Stimulated activated CD4-positive, alpha-beta T cell treated with anti-CD3 and anti-CD28 coated beads, Interleukin-12 subunit alpha, Interleukin-12 subunit beta, amount 100 ng/mL, for 24 hours (primary cell): ENCODE measurements at places on chromosomes 12 and 14.

DNA sequence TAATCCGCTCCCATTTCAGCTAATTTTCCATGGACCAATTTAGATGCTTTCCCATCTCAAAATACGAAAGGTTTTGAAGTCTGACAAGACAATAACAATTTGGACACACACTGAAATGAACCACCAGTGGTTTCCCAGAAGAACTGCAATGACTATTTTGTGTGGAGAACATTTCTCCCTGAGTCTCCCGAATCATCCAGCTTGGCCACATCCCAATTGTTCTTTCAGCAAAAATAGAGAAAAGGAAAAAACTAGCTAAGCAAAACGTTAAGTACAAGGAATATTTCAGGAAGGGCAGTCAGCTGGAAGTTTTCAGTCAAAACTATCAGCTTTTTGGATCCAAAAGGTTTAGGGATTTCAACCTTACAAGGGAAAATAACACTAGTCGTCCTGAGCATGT, 390.6 kb downstream of the KCNH5 start:
- no peak for DNase-seq

DNA sequence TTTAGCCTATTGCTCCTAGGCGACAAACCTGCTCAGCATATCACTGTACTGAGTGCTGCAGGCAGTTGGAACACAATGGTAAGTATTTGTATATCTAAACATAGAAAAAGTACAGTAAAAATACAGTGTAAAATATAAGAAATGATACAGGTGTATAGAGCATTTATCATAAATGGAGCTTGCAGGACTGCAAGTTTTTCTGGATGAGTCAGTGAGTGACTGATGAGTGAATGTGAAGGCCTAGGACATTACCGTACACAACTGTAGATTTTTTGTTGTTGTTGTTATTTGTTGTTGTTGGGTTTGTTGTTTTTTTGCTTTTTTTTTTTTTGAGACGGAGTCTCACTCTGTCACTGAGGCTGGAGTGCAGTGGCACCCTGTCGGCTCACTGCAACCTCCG, 33.4 kb downstream of the PNMA1 start:
- no peak for DNase-seq

DNA sequence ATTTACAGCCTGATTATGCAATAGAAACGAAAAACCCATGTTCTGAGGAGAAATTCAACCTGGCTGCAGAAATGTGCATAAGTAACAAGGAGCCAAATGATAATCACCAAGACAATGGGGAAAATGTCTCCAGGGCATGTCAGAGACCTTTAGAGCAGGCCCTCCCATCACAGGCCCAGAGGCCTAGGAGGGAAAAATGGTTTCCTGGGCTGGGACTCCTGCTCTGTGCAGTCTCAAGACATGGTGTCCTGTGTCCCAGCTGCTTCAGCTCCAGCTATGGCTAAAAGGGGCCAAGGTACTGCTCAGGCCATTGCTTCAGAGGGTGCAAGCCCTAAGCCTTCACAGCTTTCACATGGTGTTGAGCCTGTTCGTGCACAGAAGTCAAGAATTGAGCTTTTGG, 156.0 kb downstream of the SLC35F4 start:
- DNase-seq, result no peak

DNA sequence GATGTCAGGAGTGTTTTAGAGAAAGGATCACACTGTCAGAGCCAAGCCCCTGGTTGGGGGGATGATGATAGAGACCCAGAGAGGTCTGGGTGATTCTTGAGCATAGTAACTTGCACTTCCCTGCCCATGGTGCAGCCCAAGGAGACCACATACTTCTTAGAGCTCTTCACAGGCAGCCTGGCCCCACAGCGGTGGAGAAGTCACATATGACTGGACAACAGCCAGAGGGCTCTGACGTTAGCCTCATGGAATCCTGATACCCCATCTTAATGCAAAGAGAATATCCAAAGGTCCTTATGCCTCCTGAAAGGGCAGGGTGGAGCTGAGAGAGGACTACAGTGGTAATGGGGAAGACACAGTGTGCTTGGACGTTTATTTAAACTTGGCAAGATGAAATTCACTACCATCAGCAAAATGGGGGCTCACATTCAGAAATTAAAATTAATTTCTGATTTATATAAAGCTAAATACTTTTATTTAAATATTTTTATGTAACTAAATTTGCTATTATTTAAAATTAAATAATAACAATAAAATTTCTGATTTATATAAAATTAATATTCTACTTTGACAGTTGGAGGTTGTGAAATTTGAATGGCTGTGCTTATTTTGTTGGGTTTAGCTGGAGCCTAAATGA, 131.3 kb downstream of the KTN1 start:
- DNase-seq, result no peak

DNA sequence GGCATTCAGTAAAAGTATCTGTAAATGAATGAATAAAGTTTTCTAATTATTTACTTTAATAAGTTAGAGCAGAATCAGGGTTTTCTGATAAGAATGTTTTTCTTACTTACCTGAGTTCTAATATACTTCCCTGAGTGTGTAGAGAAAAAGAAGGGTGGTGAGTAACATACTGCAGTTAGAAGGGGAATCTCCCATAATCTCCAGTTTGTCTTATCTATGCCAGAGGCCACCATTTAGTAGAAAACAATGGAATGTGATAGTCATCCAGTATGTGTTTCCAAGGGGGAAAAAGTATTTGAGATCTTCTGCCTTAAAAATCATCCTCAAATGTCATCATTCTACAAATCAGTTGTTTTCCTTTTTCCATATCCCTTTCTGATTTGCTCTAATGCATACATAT, 56.5 kb upstream of the PAWR start:
- DNase-seq, result no peak

DNA sequence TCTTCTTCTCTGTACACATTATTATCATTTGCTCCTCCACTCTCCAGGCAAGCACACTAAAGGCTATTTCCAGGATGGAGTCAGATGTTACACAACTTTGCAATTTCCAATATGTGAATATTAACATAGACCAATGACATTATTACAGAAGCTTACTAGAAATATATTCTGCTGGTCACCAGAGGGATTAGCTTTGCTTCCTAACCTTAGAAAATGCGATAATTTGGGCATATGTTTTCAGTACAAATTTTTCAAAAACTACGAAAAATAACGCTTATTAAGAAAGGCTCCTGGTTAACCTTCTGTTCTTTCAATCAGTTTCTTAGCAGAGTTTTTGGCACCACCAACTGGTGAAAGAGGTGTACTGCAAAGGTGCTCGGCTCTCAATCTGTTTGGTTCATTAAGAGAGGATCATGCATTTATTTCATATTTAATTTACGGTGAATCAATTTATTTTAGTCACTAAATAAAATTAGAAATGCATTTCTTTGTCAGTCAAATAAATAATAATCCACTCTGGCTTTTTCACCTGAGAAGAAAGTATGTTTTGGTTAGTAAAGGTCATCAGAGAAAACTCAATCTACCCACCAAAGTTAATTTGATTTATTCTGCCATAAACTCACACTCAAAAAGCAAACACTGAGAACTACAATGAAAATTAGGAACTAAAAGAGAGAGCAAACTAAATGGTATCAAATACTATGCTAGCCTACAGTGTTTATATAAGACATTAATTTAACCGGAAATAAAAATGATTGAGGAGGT, 39.2 kb downstream of the EFCAB11 start:
- peak; percentile 8 for DNase-seq

DNA sequence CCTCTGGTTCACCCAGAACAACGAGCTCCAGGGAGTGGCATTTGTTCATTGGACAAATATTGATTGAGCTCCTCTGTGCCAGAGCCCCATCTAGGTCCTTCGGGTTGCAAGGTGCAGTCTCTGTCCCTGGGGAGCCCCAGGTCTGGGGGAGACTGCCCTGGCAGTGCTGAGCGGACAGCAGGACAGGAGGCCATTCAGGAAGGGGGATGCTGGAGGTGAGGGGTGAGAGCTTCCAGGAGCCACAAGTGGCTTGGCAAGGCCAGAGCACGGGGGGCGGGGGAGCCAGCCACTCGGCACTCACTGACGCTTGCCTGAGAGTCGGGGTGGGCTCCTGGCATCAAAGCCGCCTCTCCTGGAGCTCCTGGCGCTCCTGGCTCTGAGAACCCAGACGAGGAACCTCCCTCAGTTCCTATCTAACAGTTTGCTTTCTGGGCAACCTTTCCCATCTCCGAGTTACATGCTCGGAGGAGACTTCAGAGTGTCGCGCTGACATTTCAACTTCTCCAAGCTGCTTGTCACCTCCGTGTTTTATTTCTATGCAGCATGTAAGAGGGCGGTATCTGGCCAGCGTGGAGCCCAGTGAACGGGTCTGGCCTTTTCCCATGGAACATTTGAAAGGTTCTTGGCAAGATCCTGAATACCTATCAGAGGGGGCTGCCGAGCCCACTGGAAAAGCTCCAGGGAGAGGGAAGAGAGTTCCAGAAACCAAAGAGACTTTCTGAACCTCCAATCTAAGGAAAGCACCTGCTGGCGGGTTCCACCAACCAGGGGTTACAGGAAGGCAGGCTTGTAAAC, 62.0 kb upstream of the BCL11B start:
- no peak for DNase-seq

GRCh38 chr14:94971750-94972149, 185.6 kb downstream of the DICER1 start:
- DNase-seq, result no peak
